ENCODE measurements at places on chromosomes 5 and 9.
A peak's percentile ranks its signal among the peaks of the same experiment; 100 is the strongest.

DNA sequence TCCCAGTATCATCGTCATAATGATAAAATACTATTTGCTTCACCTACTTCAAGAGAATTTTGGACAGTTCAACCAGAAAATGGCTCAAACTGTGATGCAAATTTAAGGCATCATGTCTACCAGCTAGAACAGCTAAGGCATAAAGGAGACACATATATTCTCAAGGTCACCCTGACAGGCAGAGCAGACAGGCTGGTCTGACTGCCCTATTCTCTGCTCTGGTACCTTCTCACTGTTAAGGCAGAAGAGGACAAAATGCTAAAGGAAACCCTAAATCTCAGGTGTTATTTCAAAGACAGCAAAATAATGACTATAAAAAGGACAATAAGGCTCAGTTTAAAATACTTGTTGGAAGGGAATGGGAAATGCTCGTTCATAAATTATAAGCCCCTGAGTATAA is 87.2 kb downstream of the MRPS27 start:
- no peak for DNase-seq

DNA sequence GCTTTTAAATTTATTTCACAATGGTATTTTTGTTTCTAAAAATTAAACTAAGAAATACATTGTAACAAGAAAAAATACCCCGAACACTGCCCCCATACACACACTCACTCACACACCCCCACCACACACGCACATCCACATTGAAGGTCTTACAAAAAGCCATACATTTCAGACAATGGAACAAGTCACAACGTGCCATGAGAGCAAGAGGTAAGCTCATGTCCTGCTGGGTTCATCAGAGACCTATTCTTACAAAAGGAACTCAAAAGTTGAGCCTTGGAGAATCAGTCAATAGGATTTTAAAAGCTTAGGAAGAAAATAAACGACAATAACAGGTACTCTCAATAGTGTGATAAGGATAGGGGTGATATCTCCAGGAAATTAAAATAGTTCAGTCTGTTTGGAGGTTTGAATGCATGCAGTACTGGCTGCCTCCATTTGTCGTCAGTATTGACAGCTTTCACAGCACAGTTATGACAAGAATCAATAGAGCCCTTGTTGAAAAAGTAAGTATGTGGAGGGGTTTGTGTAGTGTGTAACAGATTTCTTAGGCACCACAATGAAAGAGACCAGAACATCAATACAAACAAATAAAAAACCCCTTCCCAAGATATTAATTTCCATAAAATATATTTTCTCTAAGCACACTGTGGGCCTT is 1826.2 kb upstream of the CDH6 start:
- DNase-seq: no peak

GRCh38 chr9:18056993-18057369 is 417.0 kb upstream of the ADAMTSL1 start:
- no peak for DNase-seq

GRCh38 chr9:110112792-110113191 is 95.2 kb downstream of the C9orf152 start:
- no peak for DNase-seq

- no peak for DNase-seq
Measured at GRCh38 chr9:20526500-20527319, 95.6 kb downstream of the MLLT3 start.

- peak; percentile 43 for DNase-seq
Measured at GRCh38 chr9:129624168-129624759, 1.7 kb upstream of the NTMT1 start.

GRCh38 chr5:173926359-173926758 is 38.2 kb downstream of the CPEB4 start:
- no peak for DNase-seq

GRCh38 chr5:33781286-33781685 is 110.5 kb downstream of the ADAMTS12 start:
- DNase-seq: no peak

- DNase-seq: no peak
Measured at GRCh38 chr5:74679966-74680365, 5.1 kb upstream of the HEXB start.

DNA sequence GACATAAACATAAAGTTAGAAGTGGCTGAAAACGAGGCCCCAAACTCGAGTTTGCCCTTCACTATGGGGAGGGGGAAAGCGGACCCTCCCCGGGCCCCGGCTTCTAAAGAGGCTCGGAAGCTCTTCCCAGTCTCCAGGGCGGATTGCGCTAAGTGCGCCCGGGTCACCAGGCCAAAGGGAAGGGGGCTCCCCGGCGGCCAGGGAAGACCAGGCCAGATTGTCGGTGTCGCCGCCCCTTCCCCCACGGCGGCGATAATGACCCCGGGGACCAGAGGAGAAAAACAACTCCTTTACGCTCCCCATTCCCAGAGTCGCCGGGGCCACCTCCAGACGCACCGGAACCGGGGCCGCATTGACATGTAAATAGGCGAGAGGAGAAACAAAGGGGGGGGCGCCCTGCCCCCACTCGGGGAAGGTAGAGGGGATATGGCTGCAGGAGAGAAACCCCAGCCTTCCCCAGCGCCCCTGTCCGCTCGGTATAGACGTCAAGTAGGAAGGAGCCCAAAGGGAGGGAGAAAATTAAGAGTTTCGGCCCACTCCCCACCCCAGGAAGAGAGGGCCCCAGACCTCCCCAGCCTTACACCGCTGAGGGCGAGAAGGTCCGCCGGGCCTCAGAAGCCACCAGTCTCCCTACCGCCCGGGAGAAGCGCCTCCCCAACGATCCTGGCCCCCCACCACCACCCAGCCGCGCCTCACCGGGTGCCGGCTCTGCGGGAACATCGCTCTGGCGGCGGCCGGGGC is 1.7 kb downstream of the TLE1 start:
- DNase-seq: no peak

DNA sequence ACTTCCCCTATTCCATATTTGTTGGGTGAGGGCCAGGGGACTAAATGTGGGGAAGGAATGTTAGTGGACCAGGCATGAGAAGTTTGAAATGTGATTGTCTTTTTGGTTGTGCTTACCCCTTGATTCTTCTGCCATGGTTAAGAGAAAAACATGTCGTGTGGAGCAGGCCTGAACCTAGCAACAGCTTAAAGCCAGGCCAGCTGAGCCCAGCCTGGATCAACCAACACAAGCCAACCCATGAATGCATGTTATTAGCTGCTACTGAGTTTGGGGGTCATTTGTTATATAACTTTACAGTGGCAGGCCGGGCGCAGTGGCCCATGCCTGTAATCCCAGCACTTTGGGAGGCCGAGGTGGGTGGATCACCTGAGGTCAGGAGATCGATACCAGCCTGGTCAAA is 52.4 kb upstream of the TRIO start:
- no peak for DNase-seq

DNA sequence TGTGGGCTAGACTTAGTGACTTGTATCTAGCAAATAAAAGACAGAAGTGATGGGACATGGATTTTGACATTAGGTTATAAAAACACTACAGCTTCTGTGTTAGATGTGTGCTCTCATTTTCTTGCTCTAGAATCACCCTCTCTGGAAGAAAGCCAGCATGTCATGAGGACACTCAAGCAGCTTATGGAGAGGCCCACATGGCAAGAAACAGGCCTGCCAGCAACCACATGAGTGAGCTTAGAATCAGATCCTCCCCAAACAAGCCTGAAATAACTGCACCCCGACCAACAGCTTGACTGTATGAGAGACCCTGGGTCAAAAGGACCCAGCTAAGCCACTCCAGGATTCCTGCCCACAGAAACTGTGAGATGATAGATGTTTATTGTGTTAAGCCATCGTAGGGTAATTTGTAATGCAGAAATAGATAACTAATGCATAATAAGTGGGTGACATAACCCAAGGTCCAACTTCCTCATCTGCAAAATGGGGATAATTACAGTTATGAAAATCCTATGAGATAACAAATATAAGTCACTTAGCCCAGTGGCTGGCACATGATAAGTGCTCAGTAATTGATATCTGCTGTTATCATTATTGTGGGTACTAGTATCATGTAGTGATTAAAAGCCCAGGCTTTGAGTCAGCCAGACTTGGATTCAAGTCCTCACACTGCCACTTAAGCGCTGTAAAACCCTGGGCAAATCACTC is 86.5 kb downstream of the KLHL3 start:
- DNase-seq: no peak

GRCh38 chr9:88949425-88949824 is 41.8 kb upstream of the S1PR3 start:
- DNase-seq: no peak

GRCh38 chr5:148809781-148810524 is 16.5 kb upstream of the ADRB2 start:
- DNase-seq: no peak

DNA sequence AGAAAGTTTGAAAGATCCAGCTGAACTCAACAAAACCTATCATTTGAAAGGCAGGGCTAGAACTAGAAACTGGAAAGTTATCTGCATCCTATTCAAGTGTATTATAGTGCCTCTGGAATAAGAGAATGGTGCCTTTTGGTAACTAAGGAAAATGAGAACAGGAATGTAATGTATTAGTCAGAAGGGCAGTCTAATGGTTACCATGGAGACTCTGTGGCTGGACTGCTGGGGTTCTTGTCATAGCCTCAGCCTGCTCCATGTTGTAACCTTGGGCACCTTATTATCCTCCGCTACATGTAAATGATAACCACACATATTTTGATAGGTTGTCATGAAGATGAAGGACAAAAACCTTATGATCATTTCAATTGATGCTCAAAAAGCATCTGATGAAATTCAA is 24.6 kb upstream of the IFNB1 start:
- no peak for DNase-seq

GRCh38 chr9:13158986-13159385 is 120.5 kb downstream of the MPDZ start:
- DNase-seq: no peak

DNA sequence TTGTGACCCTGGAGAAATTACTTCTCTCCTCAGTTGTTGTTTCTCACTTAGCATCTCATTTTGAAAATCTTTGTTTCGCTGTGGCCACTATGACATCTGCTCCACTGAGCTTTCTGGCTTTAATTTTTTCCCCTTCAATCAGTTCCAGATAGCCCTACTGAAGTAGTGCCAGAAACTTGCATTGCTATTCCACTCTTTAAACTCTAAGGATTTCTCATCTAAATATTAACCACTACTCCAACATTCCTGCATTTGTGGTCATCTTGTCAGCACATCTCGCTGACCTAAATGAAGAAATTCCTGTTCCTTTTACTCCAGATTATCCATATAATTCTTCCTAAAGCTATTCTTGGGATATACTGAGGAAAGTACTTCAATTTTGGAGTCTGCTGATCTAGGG is 15.3 kb upstream of the NOL6 start:
- DNase-seq: no peak

DNA sequence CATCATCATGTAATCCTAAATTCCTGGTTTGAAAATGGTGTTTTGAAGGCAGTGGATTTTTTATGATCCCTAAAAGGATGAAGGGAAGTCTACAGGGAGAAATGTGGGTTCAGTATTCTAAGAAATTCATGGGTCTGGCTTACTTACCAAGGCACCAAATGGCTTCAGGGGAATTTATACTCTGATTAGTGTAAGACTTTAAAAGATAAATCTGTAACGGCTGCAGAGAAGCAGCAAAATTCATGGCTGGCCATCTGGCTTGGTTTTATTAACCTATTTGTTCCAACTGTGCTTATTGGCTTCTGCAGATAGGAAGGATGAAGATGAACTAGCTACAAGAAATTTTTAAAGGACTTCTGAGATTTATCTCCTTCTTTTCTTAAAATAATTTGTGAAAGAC is 222.8 kb downstream of the TENT4A start:
- no peak for DNase-seq

DNA sequence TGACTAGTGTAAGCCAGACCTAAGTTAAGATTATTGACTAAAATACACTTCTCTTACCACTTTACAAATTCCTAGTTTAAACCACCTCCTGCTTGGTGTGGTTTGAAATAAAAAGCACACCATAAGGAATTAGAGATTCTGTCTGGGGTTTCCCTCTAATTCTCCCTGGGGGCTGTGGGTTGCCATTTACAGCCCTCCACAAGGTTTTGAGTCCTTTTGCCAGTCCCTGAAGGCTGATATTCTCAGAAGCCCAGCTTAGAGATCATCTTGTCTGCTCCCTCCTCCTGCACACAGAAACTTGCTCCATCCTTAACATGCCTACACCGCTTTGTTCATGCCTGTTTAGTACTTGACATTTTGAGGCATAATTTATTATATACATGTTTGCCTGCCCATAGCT is 7.2 kb upstream of the LMNB1 start:
- no peak for DNase-seq

DNA sequence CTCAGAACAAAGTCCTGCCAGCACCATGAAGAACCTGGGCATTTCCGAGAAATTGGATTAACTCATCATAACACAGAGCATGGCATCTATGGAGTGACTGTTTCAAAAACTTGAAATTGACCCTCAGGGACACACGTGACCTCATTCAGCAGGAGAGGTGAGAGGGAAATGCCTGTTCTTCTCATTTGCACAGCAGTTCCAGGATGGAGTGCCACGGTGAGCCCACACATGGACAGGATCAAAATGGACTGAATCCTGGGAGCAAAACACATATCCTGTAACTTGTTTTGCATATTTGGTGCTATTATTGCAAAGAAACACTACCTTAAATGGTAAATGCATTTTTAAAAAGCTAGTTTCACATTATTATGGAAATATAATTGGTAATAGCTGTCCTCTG is 256.1 kb upstream of the IRX2 start:
- DNase-seq: no peak
